ENCODE measurements at places on chromosomes 2 and 18.

DNA sequence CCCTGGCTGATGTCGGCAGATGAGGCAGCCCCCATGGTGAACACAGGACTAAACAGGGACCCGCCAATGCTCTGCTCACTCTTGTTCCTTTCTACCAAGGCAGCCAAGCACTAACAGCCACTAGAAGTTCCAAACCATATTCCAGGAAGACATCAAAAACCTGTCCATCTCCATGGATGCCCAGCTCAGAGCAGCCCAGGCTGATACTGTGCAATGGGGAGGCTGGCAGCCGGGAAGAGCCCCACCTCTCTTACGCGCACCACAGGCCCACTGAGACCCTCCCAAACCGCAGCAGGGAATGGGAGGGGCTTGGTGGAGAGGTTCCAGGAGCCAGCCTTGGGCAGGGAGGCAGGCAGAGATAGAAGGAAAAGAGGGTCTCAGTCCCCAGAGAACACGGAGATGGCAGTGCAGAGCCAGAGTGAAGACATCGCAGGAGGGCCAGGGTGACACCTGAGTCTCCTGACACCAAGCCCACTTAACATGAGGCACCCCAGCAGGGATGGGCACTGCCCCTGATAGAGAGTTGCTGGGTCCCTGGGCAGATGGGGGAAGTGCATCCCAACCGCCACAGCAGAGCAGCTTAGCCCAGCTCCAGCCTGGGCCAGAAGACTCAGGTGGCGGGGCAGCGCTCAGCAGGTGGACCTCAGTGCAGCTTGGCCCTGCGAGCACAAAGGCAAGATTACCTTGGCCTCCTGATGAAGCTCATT lies 3.4 kb downstream of the HS6ST1 start:
- DNase-seq: no peak

GRCh38 chr2:26587994-26588393 lies 53.2 kb downstream of the CIB4 start:
- no peak for DNase-seq

DNA sequence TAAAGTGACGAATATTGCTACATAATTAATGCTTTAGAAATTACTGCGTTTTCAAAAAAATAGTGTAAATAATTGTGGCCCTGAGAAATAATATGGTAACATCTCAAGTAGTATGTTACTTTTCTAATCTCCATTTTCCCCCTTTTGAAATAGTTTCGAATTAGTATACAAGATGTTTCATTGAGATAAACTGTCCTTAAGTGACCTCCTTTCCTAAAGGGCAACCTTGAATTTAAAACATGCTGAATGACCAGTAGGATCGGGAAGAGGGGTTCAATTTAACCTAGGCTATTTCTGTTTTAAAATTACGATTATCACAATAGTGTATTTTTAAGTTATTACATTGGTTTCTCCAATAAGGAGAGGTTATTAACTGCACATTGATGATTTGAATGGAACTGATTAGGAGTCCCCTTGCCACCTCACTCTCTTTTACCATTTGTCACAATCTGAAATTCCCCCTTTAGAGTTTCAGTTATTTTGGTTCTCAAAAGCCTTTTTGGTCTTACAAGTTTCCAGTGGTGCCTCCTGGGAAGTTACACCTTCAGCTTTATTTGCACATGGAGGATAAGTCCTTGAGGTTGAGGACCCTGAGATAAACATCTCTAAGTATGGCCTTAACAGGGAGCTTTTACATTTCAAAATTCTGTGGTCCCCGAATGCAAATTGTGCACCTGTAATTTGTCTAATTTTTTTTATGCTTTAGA lies 2.3 kb downstream of the ACTR3 start:
- no peak for DNase-seq

DNA sequence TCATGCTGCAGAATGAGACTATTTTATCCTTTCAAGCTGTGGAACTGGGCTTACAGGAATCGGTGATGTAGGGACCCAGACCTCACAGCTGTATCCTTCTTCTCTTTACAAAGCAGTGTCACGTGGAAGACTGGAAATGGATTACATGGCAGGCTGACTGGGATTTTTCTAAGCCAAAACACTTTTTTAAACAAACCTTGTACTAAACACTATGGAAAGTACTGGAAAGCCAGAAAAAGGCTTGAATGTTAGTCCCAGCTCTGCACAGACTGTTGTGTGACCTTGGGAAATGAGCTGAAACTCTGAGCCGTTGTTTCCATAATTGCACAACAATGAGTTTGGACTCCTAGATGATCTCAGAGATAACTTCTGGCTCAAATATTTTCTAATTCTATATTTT lies 7.6 kb upstream of the ADAM23 start:
- DNase-seq: no peak

- DNase-seq: no peak
Measured at GRCh38 chr2:101596333-101596732, 101.2 kb upstream of the MAP4K4 start.

GRCh38 chr2:46091004-46091403 lies 206.2 kb upstream of the EPAS1 start:
- DNase-seq: no peak

DNA sequence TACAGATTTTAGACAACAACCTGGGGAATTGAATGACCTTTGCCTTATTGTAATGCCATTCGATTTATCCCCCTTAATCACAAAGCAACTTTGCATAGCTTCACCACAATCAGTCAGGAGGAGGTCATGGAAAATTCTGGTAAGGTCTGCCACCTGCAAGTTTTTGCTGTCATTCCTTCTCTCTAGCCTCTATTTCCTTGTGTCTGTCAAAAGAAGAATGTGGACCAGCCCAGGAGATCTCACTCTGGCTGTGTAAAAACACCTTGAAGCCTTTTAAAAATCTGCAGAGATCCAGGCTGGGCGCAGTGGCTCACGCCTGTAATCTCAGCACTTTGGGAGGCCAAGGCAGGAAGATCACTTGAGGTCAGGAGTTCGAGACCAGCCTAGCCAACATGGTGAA lies 74.1 kb upstream of the BZW1 start:
- no peak for DNase-seq

DNA sequence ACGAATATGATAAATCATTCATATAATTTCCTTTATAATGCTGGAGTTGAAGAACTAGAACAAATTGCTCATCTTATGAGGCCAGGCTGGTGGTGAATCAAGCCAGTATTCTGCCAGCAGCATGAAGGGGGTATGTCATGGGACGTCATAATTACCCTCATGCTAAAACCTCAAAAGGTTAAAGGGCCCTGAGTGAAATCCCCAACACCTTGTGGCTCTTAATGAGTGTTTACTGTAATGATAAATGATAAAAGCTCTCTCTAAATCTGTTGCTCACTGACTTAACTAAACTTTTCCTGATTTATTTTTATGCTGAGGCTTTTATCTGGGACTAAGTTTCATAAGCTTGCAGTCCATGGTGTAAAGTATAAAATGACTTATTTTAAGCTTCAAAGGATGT lies 18.3 kb upstream of the NEDD4L start:
- DNase-seq: no peak

- DNase-seq: peak; percentile 82
Measured at GRCh38 chr18:13629841-13630715, 96.3 kb downstream of the FAM210A start.

GRCh38 chr2:38129481-38129880 lies 53.5 kb upstream of the CYP1B1 start:
- DNase-seq: no peak

- DNase-seq: no peak
Measured at GRCh38 chr2:39099310-39099869, 21.5 kb downstream of the SOS1 start.

DNA sequence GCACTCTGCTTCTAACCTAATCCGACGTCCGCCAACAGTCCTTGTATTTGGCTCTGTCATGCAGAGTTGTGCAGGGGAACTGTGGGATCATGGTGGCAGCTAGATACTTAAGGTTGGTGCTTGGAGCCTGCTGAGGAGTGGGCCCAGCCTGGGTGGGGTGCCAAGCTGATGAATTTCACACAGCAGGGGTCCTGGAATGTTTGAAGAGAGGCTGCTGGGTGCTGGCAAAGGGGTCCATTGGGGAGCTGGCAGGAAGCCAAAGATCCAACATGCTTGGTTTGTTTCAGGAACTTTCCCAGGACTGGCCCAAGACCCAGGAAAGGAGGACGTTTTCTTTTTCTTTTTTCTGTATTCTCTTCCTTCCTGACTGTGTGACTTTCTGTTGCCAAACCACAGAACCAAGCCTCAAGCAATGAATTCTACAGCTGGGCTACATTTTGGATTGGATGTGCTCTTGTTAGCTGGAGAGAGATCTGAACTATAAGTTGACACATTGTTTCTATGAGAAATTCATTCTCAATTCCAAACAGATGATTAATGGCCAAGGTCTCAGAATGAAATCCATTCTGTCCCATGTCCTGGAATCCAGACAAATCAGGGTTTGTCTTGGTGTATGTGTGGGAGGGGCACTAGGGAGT lies 49.9 kb downstream of the DHRS9 start:
- DNase-seq: no peak

DNA sequence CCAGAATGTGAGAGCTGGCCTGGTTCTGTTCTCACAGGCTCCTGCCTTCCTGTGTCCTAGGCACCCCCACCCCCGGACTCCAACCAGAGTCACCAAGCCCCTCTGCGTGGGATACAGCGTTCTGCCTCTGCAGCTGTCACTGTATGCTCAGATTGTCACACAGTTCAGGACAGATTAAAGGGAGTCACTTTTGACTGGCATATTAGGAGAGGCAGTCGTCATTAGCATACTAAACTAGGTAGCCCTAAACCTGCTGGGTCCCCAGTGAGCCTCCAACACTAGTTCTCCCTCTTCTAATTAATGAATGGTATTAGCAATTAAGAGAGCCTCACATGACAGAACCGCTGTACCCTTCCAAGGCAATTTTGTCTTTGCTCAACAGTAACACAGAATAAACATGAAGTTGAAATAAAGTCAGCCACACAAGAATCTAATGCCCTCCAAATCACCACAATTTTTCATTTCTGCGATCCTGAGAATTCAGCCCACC lies 340.2 kb downstream of the CMPK2 start:
- DNase-seq: no peak

DNA sequence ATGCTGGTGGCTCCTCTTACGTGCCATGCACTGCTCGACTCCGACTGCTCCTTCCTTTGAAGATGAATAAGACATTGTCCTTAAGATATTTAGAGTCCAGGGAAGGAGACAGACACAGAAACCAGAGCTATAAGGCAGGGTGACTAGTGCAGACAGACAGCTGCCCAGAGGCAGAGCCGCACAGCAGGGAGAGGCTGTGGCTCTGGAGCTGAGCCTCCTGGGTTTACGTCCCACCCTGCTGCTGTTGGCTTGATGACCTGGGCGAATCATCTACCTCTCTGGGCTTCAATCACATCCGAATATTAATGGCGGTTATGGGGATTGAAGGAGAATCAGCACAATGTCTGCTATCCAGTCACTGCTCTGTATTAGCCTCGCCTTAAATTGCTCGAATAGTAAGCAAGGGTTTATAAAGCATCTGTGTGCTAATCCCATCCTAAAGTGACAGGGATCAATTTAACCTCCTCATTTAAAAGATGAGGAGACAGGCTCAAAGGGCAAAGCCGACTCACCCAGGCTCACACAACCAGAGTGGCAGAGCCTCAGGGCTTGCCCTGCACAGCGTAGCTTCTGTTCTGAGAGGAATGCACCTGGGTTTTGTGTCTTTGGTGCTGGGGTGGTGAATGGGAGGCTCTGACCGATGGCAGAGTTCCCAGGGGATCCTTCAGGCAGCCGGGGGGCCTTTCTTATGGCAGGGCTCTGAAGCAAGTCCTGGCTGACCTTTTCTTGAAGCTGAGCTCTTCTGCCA lies 284.1 kb downstream of the MYCN start:
- DNase-seq: no peak

GRCh38 chr2:130884503-130884902 lies 47.8 kb downstream of the ARHGEF4 start:
- DNase-seq: no peak

- no peak for DNase-seq
Measured at GRCh38 chr2:138818556-138818955, 38.4 kb upstream of the NXPH2 start.

DNA sequence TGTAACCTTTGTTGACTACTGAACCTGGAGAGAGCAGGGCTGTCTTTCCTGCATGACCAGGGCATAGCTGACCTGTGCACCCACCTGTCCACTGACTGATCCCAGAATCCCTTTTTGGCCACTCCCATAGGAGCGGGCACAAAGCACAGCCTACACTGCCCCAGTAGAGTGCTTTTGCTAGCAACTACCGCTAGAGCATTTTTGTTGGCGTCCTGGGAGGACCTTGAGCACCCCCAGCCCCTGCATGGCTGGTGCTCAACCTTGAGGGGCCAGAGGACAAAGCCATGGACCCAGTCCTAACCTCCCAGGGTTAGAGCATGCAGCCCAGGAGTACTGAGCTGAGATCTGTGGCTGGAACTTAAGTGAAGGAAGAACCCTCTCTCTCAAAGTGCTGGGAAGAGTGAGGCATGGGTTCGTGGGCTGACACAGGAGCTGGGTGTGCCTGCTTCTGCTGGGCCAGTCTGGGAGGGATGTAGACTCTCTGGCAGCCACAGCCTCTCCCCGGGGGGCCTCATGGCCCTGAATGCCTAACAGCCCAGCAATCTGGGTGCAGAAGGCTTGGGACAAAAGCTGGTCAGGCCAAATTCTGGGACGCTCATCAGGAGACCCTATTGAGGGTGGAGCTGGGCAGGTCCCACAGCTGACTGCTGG lies 140.0 kb downstream of the GALNT1 start:
- no peak for DNase-seq

- DNase-seq: no peak
Measured at GRCh38 chr2:233816771-233817170, 37.6 kb downstream of the HJURP start.

DNA sequence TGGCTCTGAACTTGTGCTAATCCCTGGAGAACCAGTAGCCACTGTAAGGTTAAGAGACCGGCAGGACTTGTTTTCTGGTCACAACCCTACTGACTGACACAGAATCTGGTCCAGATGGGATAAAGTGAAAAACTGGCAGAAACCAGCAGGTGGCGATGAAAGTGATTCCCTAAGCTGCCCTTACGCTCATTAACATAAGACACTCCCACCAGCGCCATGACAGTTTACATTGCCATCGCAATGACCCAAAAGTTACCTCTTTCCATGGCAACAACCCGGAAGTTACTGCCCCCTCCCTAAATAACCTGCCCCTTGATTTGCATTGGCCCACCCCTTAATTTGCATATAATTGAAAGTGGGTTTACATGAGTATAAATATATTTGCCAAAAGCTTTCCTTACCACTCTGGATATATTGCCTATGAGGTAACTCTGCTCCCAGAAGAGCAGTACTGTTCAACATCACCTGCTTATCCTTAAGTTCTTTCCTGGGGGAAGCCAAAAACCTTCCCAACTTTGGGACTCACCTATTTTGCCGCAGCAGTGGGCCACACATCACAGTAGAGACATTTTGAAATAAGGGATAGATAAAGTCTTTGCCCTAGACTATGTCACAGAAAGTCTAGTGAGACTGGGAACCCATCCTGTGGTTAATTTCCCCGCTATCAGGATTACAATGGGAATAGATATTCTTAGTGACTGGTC lies 35.8 kb upstream of the AFF3 start:
- peak; percentile 35 for DNase-seq
